Right cardiac atrium (tissue), 5 donors: ENCODE measurements at places on chromosomes 7 and 10. TPM values are rescaled to one million over a fixed set of nuclear protein-coding genes. Genes with fewer than 3 reads are reported as not detected.

- peak; percentile 89 for DNase-seq
Measured at GRCh38 chr10:133307776-133308420, 774 bp downstream of the TUBGCP2 start.

Gene SH2B2
- 1.6 TPM for total RNA-seq

GRCh38 chr7:18445483-18445882 lies 50.1 kb upstream of the HDAC9 start:
- no peak for DNase-seq

Gene SLC18A3
- not detected for total RNA-seq

DNA sequence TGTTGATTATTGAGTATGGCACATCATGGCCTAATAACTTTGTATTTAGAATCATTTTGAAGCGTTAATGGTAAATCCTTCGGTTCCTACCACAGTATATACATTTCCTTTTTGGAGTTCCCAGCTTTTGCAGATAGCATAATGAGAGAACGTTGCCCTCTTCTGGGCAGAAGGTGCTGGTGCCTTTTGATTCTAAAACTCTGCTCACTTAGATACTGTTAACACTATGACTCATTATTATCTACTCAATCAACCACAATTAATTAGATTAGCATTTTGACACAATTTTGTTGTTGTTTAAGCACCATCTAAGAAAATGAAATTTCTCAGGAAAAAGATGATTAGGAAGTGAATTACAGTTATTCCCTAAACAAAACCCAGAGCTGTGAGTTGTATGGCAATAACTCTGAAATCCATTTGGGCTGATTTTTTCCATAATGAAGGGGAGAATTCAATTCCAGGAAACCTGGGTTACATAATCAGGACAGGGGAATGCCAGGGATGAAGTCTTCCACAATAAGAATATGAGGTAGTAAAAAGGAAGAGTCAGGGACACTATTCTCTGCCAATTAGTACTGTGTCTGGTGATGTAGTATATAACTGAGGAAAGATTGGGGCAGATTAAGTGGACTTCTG lies 11.5 kb upstream of the DLD start:
- DNase-seq: peak; percentile 40

DNA sequence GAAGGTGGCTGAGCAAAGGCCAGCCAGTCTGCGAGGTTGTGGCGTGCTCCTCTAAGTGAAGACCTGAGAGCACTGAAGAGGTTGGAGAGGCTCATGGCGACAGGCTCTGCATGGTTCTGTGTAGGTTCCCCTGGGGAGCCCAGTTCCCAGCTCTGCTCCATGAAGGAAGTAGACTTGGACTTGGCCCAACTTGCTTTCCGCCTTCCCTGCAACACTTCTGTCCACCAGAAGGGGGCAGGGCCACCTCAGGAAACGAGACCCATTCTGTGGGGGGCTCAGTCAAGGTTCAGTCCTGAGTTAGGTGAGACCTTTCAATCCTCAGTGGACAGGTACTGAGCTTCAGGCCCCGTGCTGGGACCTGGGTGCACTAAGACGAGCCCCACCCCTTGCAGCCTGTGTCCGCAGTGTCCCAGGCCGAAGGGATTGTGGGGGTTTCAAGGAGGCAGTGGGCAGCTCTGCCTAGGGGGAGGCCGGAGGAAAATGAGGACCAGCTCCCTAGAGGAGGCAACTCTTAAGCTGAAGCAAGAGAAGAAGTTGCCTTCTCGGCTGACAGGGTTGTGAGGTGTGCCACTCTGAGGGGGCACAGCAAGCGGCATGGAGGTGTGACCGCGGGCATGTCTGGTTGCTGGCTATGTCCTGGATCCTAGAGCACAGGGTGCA lies 15.0 kb upstream of the PCBD1 start:
- peak; percentile 87 for DNase-seq

Gene TBATA
- total RNA-seq: not detected

Gene SDK1
- 3.2 TPM for total RNA-seq

GRCh38 chr10:44935201-44935965 lies 24.2 kb upstream of the RASSF4 start:
- peak; percentile 91 for DNase-seq

GRCh38 chr7:87188930-87189329 lies 30.6 kb downstream of the TMEM243 start:
- no peak for DNase-seq

Gene C7orf33
- not detected for total RNA-seq

DNA sequence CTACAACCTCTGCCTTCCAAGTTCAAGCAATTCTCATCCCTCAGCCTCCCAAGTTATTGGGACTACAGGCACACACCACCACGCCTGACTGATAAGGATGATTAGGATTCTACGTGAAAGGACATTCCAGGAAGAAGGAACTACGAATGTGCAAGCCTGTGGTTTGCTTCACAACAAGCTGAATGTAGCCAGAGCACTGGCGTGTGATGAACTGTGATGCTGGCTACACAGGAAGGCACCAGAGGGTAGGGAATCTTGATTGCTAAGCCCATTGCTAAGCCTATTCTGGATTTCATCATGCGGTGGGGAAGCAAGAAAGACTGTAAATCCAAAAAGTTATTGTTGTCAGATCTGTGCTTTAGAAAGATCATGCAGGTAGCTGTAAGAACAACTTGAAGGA lies 72.3 kb upstream of the SRRM3 start:
- no peak for DNase-seq

DNA sequence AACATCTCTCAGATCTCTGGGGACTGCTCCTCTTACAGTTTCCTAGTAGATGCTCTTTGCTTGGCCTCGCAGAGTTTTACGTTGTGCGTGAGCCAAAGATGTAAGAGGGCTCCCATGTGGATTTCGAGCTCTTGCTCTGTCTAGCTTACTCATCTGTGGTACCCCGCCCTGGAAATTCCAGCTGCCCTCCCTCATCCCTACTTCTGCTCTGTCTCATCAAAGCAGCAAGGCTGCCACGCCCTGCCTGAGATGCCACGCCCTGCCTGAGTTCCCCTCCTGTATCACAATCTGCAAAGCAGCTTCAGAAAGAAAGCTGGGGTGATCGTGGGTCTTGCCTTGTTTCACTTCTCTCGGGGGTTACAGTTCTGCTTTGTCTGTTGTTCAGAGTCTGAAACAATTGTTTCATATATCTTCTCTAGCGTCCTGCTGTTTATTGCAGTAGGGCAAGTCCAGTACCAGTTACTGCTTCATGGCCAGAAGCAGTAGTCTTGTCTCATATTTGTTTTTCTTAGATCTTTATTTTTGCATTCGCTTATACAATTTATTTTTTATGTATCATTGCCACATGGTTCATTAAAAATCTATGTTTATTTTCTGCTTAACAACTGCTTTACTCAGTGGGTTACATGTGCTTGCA lies 36.1 kb upstream of the CCNY start:
- peak; percentile 71 for DNase-seq

GRCh38 chr7:151807846-151808245 lies 69.1 kb downstream of the PRKAG2 start:
- no peak for DNase-seq

- no peak for DNase-seq
Measured at GRCh38 chr10:66513504-66513903, 412.3 kb upstream of the LRRTM3 start.

Gene OLAH
- not detected for total RNA-seq

Gene VGF
- not detected for total RNA-seq

Gene TAS2R41
- total RNA-seq: not detected

Gene SLC13A4
- not detected for total RNA-seq

DNA sequence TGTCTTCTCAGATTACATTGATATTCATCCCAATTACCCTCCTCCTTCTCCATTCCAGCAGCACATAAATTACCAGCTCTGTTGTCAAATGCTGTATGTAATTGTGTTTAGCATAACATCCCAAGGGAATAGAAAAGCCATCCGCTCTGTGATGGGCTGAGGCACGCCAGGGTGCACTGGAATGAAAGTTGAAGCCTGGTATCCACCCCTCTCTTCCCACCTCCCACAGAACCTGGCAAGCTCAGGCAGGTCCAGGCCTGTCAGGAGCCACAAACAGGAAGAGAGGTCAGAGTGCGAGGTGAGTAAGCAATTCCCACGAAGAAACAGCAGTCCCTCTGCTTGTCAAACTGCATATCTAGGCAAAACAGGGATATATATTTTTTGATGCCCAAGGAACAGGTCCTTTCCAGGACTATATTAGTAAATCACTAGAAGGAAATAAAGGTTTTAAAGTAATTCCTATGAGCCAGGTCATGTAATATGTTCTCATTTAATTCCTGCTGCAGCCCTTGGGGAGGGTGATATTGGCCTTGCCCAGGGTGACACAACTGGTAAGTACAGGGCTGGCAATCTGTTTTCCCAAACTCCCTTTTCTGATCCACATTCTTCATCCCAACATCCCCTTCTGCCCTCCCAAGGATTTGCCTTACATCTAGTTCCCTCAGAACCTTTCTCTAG lies 155.6 kb upstream of the GHITM start:
- no peak for DNase-seq

DNA sequence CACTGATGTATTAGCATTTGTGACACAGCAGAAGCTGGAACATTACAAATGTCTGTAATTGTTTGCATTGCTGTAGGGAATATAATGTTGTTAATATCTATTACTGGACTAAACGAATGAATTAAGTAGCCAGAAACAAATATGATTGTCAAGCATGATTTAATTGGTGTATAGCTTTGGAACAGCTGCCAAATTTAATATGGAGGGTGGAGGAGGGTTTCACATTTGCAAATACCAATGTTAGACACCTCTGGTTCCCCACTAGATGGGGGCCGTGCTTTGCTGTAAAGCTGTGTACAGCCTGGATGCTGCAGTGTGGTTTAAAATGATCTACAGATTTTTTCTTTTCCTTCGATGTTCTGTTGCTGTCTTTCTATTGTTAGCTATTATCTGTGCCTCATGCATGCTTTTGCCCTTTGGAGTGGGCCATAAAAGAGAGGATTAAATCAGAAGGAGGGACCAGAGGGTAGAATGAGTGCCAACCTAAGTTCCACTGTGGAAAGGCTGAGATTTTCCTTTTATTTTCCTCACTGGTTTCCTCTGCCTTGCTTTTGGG lies 23.1 kb downstream of the DNAJB9 start:
- no peak for DNase-seq

DNA sequence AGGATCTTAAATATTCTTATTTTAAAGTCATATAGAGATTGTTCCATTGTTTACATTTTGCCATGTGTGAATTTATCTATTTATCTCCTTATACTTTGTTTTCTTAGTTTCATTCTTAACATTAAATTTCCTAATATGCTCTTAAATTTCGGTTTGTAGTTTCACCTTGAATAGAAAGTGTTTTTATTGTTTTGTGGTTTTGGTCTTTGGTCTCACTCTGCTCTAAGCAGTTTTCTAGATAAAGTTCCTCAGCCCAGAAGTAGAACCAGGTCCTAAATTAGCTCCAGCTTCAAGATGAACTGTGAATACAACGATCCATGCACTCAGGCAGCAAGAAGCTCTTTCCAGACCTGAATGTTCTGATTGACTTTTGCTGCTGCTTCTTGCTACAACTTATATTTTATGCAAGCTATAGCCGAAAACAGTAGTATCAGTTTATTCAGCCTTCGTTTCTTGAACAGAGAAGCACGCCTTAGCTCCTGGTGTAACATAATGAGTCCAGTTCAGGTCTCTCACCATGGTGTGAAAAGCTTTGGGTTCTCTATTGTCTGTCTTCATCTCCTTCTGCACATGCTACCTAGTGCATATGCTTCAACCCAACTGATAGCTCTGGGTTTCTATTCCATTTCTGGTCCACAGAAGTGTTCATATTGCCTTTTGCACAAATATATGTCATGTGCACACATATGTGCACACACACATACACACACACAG lies 95.3 kb downstream of the SEM1 start:
- no peak for DNase-seq

Gene RADIL
- 6.9 TPM for total RNA-seq

DNA sequence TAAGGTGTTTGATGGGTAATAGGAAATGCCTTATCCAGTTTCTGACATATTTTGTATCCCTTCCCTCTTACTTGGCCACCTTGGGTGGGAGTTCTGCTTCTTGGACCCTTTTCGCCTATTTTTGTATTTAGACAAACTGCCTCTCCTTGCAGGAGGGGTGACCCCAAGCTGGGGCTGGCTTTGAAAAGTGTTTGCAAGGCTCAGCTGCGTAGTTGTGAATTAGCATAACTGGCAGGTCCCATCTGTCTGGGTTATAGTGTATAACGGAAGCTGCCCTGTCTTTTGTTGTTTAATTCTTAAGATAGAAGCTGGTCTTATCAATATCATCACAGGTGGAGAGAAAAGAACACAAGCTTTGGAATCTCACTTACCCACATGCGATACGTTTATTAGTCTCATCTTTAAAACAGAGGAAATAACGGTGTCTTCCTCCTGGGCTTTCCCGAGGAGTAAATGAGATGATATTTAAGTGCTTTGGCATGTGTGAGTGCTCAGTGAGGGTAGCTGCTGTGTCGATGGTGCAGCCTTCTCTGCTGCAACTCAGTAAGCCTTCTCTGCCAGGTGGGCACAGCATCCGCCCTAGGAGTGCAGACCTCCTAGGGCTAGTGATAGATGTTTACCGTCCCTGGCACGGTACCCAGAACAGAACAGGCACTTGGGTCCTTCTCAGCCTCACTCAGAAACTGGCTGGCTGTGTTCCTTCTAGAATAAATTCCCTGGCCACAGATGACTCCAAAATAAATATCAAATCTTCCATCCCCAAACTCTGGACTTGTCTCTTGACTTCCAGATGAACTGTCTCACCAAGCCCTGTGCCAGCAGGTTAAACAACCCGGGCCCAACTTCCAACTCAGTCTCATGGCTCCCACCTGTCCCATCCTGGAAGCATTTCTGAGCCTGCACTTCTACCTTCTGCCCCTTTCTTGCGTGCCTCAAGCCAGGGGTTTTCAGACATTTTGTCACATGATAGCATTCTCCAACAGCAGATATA lies 227.3 kb downstream of the GFRA1 start:
- DNase-seq: no peak

Gene NACAD
- total RNA-seq: 4.8 TPM

Gene EGR2
- 1.4 TPM for total RNA-seq

GRCh38 chr7:13920053-13920697 lies 69.3 kb downstream of the ETV1 start:
- no peak for DNase-seq

DNA sequence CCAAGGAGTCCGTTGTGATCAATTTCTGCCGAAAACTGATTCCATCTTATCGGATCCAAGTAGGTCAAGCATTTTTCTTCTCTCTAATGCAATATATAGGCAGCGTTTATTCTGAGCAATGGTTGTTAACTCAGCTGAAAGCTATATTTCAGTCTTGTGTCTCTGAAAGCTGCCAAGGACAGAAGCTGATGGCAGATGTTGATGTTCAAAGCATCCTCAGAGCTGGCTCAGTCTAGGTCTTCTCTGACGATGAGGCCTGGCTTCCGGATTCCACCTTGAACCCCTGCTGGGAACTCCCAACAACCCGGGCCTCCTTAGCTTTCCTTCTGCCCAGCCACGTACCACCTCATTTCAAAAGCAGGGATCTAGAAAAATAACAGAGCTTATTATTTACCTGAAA lies 863.6 kb downstream of the NRG3 start:
- no peak for DNase-seq
